Spinal cord (tissue), 10 donors: ENCODE measurements at places on chromosomes 3 and 15. TPM values are rescaled to one million over a fixed set of nuclear protein-coding genes. Genes with fewer than 3 reads are reported as not detected.

- H3K36me3 ChIP-seq = no peaks in the 10 kb centered on the region
- no peak overlapping the region for H3K27ac ChIP-seq
- H3K4me3 ChIP-seq = no peak overlapping the region
- H3K4me1 ChIP-seq = no peaks in the 10 kb centered on the region
Measured at GRCh38 chr3:46541835-46542234, 24.3 kb downstream of the LRRC2 start.

GRCh38 chr3:62824965-62825592 is 50.1 kb downstream of the CADPS start:
- H3K4me1 ChIP-seq = no peaks in the 10 kb centered on the region
- no peaks in the 10 kb centered on the region for H3K27me3 ChIP-seq
- no peak overlapping the region for H3K27ac ChIP-seq
- no peak for DNase-seq
- H3K36me3 ChIP-seq = no peaks in the 10 kb centered on the region

- no peaks in the 10 kb centered on the region for H3K27me3 ChIP-seq
- peaks cover 28% of the 10 kb centered on the region for H3K4me1 ChIP-seq
- no peak overlapping the region for H3K4me3 ChIP-seq
- peaks cover 65% of the 10 kb centered on the region for H3K36me3 ChIP-seq
- H3K27ac ChIP-seq = peak overlapping the region; percentile 85
Measured at GRCh38 chr3:48694610-48695392, 9.1 kb upstream of the NCKIPSD start.

DNA sequence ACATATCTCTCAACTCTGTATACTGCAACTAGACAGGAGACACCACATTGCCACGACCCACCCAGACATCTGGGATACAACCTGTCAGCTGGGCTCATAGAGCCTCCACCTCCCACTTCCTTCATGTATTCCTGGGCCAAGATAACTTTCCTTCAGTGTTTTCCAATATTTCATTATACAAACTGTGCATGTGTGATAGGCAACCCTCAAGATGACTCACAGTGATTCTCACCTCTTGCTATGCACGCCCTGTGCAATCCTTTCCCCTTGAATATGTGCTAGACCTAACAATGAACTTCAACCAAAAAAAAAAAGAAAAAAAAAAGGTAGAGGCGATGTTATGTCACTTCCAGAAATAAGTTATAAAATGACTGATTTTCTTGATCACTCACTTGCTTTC is 138.0 kb upstream of the ALCAM start:
- H3K4me1 ChIP-seq = no peaks in the 10 kb centered on the region
- DNase-seq = no peak
- H3K4me3 ChIP-seq = no peak overlapping the region
- H3K36me3 ChIP-seq = no peaks in the 10 kb centered on the region
- H3K27ac ChIP-seq = no peak overlapping the region
- H3K27me3 ChIP-seq = no peaks in the 10 kb centered on the region

- no peaks in the 10 kb centered on the region for H3K4me1 ChIP-seq
- H3K27ac ChIP-seq = no peak overlapping the region
- no peaks in the 10 kb centered on the region for H3K27me3 ChIP-seq
- no peaks in the 10 kb centered on the region for H3K36me3 ChIP-seq
- H3K4me3 ChIP-seq = no peak overlapping the region
Measured at GRCh38 chr3:154044671-154045070, 76.5 kb upstream of the ARHGEF26 start.

- H3K4me3 ChIP-seq = no peak overlapping the region
- no peaks in the 10 kb centered on the region for H3K27me3 ChIP-seq
- no peak for DNase-seq
- no peak overlapping the region for H3K27ac ChIP-seq
Measured at GRCh38 chr3:167750272-167750971, 14.9 kb downstream of the SERPINI1 start.

Gene CGNL1
- 14.5 TPM for total RNA-seq
